ENCODE measurements at places on chromosomes 16 and 17.

DNA sequence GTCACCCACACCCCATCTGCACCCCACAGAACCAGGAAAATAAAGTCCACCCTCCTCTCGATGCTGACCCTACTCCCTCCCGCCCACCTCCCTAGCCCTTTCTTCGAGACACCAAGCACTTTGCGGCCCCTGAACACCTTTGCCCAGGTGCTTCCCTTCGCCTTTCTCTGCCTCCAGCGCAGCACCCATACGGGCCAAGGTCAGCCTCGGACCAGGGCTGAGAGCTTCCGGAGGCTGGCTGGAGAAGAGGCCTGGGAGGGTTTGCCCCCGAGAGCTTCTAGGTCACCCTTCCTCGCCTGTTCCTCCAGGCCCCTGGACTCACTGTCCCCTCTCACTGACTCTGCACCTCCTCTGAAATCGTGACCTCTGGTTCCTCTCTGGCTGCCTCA is 2.7 kb upstream of the NHERF2 start:
- no peak for DNase-seq

GRCh38 chr17:17661134-17661533 is 20.1 kb upstream of the RAI1 start:
- DNase-seq, result no peak

GRCh38 chr17:7893187-7893880 is 4.7 kb downstream of the CHD3 start:
- DNase-seq, result no peak

DNA sequence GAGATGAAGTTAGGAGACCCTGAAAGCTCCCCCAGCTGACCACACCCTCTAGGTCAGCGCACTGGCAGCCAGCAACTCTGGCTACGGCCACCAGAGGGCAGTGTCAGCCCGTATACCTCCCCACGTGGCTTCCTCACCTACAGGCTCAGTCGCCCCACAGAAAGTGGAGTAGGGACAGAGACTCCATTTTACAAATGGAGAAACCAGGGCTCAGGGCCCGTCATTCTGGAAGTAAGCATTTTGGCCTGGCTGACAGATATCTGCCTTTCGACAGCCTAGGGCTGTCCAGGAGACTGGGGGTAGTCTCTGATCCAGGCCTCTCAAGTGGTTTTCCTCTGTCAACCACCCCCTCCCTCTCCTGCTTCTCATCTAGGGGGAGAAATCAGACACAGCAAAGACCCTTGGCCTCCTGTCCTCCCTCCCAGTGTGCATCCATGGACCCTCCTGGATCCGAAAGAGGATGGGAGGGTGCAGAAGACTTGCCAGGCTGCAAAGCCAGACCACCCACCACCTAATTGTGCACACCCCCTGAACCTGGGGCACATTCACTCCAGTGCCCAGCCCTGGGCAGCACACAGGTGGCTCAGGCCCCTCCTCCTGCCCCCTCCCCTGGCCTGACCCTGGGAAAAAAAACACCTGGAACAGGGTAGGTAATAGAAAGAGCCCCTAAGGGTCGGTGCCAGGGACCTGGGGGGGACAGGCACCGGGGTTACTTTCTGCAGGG is 3.8 kb upstream of the HAP1 start:
- peak; percentile 93 for DNase-seq

- peak; percentile 86 for DNase-seq
Measured at GRCh38 chr17:28953444-28954118, 2.3 kb upstream of the PHF12 start.

DNA sequence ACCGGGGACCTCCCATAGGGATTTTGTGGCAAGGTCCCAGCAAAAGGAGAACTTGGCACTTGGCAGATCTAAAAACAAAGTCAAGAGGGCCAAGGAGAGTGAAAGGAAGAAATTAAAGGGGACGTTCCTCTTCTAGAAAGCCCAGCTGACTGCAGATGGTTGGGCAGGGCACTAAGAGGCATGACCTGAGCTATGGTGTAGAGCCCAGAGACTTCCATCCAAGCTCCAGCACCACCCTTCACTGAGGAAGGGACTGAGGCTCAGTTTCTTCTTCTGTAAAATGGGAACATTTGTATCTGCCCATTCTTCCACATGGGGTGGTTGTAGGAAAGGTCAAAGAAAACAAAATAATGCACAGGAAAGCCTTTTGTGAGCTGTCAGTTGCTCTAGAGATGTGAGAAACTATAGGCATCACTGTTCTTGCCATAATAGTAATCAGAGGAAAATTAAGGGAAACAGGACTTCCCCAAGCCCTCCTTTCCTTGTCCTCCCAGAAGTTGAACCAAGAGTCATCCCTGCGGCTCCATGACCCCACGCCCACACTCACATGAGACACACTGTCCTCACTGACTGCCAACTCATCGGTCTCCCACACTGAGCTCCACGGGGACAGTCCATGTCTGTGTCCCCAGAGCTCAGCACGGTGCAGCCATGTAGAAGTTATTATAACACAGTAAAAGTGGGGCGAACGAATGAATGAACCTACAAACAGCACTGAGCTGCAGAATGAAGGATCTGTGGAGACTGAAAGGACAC is 10.4 kb downstream of the CD300LF start:
- no peak for DNase-seq

DNA sequence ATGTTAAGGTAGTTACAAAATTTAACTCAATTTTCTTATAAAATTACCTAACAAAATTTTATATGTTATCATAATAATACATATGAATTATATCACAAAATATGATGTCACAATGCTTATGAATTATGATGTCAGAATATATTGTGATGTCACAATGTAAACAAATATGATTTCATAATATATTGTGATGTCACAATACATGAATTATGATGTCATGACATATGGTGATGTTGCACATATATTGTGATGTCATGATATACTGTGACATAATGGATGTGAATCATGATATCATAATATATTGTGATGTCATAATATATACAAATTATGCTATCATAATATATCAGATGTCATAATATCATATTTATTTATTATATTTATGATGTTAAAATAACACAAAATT is 1879.9 kb downstream of the TP53TG3F start:
- no peak for DNase-seq

GRCh38 chr17:954431-955164 is 25.0 kb downstream of the NXN start:
- no peak for DNase-seq

GRCh38 chr17:75995385-75995925 is 5.2 kb upstream of the CDK3 start:
- no peak for DNase-seq

DNA sequence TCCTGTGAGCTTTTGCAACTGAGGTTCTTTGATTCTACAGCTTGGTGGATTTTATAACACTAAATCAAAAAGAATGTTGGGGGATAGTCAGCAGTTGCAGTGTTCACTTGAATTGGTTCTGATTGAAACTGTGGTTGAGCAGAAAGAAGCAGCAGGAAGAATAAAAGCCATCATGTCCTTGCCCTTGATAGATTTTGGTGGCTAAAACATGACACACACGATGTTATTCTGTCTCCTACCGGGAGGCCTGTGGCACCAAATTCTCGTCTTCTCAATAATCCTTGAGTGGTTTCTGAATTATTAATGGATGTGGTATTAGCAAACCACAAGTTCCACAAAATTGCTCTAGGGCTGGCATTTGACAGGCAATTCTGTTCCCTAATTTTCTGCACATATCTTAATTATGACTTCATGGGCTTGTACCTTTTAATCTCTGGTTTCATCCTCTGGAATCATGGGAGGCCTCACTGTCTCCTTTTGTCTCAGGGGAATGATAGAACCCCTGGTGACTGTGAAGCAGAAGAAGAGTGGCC is 338.2 kb downstream of the SNX29 start:
- no peak for DNase-seq

DNA sequence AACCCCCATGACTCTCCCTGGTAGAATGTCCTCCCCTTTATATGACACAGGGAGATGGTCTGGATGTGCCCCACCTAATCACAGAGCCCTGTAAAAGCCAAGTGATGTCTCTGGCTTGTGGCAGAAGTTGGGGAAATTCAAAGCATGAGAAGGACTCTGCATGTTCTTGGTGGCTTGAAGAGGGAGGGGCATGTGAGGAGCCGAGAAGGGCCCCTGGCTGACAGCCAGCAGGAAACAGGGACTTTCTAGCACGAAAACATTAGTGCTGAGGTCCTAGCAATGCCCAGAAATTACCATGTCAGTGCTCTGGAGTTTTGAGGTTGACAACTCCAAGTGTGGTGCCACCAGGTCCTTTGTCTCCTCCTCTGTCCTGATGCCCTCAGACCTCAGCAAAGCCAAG is 75.9 kb downstream of the USP22 start:
- no peak for DNase-seq

DNA sequence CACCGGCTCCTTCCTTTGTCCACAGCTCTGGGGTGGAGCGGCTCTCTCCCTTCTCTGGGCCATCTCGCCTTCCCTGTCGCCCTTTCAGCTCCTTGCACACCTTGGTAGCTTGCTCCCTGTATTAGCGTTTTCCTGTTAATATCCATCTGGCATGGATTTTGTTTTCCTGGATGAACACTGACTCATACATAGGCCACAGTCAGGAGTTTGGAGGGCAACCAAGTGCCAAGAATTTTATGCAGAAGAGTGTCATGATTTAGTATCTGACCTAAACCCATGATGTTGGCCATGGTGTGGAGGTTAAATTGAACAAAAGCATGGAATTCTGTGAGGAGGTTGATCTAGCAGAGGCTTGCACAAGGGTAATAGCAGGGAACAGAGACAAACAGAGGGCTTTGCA is 180.9 kb downstream of the AIPL1 start:
- no peak for DNase-seq

- DNase-seq, result no peak
Measured at GRCh38 chr17:48491527-48492273, 39.1 kb downstream of the HOXB1 start.

- no peak for DNase-seq
Measured at GRCh38 chr16:68289202-68289601, 21.5 kb downstream of the SLC7A6OS start.
